NB4 (cell line): ENCODE measurements at places on chromosomes 7 and 10.

GRCh38 chr10:36188080-36188453, 546.0 kb upstream of the FZD8 start:
- DNase-seq = no peak

DNA sequence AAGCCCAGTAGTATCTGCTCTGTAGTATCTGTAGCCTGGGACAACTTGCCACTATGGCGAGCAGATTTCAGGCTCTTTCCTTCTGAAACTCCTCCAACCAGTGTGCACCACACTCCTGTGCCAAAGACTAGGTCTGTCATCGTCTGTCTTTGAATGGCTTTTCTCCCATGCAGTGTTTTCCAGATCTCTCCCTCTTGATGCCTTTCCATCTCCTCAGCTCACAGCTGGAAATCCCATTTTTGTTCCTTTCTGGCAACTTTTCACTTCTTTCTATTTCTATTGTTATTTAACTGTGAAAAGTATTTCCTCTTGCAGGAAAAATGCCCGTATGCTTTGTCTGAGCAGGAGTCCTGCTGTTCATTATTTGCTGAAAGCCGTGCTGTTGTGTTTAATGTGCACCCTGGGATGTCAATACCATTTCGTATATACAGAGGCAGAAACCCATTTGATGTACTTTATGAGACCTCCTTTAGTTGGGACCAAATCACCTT, 373.7 kb downstream of the PHTF2 start:
- DNase-seq = no peak

GRCh38 chr7:141820067-141820466, 21.2 kb downstream of the PRSS37 start:
- DNase-seq = no peak

- DNase-seq = peak; percentile 8
Observed at GRCh38 chr7:68362745-68363518, 1235.3 kb upstream of the AUTS2 start.

- DNase-seq = no peak
Observed at GRCh38 chr10:73998929-73999691, 1.2 kb downstream of the VCL start.

DNA sequence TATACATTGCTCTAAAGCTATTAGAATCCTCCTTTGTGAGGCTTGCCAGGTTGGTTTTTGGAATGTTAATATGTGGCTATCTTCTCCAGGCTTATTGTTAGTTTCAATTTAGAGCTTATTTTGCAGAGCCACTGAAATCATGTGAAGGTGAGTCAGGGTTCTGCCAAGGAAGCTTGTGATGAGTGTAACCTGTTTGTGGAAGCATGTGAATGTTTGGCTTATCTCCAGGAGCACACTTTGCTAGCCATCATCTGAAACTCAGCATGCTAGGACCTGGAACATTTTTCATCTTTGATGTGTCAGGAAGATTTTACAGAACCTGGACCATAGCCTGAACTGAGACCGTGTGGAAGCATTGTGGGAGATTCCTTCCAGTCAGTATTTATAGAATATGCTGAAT, 197.3 kb downstream of the PPP1R9A start:
- DNase-seq = no peak

DNA sequence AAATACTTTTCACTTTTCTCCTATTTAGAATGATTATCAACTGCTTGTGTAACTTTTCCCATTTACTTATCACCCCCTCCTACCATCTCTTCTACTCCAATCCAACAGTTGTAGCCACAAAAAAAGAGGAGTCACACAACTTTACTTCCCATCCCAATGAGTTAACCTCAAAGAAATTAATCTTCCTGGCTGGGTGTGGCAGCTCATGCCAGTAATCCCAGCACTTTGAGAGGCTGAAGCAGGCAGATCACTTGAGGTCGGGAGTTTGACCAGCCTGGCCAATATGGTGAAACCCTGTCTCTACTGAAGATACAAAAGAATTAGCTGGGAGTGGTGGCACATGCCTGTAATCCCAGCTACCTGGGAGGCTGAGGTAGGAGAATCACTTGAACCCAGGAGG, 19.9 kb downstream of the SYPL1 start:
- no peak for DNase-seq

- DNase-seq = peak; percentile 68
Observed at GRCh38 chr7:94087664-94088352, 83.7 kb upstream of the BET1 start.

DNA sequence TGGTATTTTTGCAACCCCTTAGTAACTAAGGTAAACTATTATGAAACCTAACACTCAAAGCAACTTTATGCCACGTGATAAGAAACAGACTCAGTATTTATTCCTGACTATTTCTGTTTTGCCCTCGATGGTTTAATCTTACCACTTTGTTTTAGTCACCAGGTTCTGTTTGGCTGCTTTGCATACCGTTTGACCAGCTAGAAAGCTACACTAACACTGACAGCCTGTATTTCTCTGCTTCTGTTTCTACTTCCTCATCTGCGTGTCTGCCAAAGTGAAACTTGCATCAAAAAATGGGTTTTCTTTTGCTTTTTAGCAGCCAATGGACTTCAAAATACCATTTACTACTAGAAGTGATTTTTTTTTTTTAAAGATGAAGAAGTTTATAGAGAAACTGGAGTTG, 802.5 kb downstream of the GRM8 start:
- peak; percentile 8 for DNase-seq

DNA sequence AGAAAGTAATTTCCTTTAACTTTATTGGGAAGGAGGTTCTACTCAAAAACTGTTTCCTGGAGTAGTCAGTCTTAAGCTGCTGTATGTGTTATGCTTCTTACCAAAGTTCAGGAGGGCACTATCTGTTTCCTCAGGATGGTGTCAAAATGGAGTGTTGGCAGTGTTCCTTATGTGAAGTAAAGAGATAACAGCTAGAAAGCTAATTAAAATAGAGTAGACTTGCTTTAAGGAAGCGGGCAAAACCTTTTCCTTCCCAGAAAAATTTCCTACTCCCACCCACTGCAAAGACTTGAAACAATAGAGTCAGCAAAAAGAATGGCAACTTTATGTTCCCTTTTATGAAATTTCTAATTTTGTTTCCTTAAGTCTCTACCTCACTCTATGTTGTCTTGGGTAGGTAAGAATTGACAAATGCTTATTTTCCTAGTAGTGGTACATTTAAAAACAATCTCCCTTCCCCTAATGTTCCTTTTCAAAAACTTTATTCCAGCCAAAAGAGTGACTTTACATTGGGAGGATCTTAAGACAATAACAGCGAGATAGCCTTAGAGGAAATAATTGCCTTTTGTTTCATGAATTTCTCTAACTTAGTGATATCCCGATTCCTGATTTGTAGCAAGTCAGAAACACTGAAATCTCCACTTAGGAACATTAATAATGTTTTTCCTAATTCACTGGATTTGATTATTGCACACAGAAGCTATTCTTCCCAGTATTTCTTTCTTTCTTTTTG, 26.5 kb upstream of the ENTPD1 start:
- DNase-seq = no peak

DNA sequence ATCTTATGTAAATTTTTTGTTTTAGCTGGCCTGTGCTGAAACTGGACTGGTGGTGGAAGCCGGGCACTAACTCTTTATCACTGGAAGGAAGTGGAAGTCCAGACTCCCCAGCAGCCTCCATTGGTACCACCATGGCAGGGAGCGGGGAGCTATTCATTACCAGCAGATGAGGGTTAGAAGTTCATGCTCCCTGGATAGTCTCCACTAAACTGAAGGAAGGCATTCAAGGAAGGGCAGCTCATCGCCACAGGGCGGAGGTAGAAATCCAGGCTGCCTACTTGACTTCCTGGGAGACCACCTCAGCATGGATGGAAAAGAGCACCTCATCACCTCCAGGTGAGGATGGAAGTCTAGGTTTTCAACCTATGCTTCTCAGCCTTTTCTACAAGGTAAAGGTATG, 130.9 kb downstream of the SLC16A9 start:
- no peak for DNase-seq

DNA sequence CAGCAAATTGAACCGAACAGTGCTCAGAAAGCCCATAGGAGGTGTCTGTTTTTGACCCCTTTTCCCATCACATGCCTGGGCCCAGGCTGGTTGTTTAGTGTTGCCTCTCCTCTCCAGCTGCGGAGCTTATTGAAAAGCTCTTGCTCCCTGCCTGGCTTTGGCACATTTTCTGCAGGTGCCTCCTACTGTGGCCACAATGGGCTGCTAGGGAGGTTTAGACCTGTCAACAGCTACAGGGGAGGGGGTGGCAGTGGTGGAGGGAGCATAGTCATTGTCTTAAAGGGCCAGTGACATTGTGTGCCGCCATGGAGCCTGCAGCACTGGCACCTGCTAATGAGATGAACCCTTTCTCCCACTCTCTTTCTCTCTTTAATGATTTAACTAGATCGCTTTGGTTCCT, 13.2 kb upstream of the ENO4 start:
- DNase-seq = no peak

GRCh38 chr10:132202070-132202970, 15.6 kb downstream of the DPYSL4 start:
- no peak for DNase-seq

- DNase-seq = no peak
Observed at GRCh38 chr10:110803239-110803749, 68.4 kb upstream of the PDCD4 start.

DNA sequence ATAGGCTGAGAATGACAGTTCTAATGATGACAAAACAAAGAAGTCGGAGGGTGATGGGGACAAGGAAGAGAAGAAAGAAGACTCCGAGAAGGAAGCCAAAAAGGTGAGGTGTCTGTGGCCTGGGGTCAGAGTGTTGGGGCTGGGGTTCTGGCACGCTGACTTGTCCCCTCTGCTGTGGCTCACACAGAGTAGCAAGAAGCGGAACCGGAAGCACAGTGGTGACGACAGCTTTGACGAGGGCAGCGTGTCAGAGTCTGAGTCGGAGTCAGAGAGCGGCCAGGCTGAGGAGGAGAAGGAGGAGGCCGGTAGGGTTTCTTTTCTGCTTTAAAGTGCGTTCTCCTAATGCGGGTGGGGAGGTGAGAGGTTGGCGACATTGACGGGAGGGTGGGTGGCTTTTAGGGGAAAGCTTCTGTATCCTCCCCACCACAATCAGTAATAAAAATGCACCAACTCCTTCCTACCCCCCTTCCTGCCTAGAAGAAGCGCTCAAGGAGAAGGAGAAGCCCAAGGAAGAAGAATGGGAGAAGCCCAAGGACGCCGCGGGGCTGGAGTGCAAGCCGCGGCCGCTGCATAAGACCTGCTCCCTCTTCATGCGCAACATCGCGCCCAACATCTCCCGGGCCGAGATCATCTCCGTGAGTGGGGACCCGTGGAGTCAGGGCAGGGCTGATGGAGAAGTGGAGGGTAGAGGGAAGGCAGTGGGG, 4.6 kb downstream of the UFSP1 start:
- DNase-seq = peak; percentile 45

DNA sequence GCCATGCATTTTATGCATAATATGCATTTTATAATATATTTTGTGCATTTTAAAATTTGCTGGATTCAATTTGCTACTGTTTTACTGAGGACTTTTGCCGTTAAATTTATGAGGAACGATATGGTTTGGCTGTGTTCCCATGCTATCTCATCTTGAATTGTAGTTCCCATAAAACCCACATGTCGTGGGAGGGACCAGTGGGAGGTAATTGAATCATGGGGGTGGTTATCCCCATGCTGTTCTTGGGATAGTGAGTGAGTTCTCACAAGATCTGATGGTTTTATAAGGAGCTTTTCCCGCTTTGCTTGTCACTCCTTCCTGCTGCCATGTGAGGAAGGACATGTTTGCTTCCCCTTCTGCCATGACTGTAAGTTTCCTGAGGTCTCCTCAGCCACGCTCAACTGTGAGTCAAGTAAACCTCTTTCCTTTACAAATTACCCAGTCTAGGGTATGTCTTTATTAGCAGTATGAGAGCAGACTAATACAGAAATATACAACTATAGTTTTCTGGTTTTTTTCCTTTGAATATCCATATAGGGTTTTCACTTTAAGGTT, 201.4 kb upstream of the SH2B2 start:
- DNase-seq = no peak

GRCh38 chr10:73867126-73867807, 7.1 kb downstream of the CAMK2G start:
- peak; percentile 37 for DNase-seq

DNA sequence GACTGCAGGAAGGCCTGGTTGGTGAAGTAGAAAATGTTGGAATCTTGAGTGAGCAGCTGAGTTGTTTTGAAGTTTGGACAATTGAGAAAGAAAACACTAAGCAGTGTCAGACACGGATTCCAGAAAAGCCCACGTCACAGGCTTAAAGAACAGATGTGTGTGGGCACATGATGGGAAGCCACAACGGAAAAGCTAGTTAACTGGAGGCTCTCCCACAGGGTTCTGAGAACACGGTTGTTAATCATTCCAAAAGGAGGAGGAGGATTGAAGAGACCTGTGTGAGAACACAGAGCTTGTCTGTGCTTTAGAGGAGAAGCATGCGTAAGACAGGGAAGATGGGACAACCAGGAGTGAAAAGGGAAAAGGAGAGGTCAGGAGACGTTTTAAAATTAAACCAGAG, 42.6 kb downstream of the SHH start:
- DNase-seq = no peak

DNA sequence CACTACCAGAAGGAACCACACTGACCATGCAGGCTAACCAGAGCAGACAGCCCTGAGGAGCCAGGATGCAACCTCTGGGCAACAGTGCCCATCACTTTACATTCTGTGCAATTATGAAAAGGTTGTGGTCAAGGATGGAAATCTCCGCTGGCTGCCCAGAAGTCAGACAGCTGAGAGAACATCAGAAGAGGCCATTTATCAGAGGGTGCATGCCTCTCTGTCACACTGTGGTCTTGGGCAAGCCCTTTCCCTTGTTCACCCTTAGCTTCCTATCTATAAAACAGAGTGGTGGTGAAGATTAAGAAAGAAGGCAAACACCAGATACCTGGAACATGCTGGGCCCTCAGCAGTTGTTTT, 120.7 kb upstream of the GDF10 start:
- DNase-seq = peak; percentile 29

GRCh38 chr10:4622384-4622783, 203.6 kb upstream of the AKR1E2 start:
- no peak for DNase-seq

GRCh38 chr7:81873559-81873958, 103.7 kb upstream of the HGF start:
- DNase-seq = no peak

GRCh38 chr7:111173990-111174389, 83.1 kb downstream of the LRRN3 start:
- DNase-seq = no peak

- no peak for DNase-seq
Observed at GRCh38 chr7:133662276-133662675, 409.4 kb downstream of the EXOC4 start.
